Prostate gland (tissue), 2 donors: ENCODE measurements at places on chromosomes 13 and 19. TPM values are rescaled to one million over a fixed set of nuclear protein-coding genes. Genes with fewer than 3 reads are reported as not detected.

GRCh38 chr13:24050292-24050711 lies 110.2 kb upstream of the SPATA13 start:
- H3K27me3 ChIP-seq = no peaks in the 10 kb centered on the region
- peak; percentile 47 for DNase-seq
- H3K4me3 ChIP-seq = no peak overlapping the region
- H3K27ac ChIP-seq = no peak overlapping the region

DNA sequence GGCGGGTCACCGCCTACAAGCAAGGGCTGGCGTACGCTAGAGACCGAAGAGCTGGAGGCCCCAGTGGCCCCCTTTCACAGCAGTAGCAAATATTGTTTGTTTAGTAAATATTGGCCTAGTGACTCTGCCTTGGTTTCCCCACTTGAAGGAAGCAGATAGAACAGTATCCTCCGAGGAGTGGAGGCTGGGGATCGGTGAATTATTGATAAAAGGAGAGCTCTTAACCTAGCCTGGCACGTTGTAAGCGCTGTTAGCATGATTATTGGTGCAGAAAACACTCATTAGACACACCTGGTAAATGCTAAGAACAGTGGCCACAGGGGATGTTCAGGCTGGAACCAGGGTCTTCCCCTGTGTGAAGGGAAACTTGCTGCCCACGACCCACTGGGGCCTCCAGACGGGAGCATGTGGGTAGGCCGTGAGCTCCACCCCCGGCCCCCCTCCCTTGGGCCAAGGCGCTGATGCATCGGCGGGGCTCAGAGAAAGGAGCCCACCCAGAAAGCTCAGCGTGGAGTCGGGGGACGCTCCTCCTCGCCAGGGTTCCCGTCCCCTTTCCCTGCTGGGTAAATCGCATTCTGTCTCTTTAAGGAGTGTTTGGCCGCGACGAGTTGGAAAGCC lies 2.3 kb downstream of the IER2 start:
- H3K4me3 ChIP-seq = peak overlapping the region; percentile 83
- no peaks in the 10 kb centered on the region for H3K36me3 ChIP-seq

DNA sequence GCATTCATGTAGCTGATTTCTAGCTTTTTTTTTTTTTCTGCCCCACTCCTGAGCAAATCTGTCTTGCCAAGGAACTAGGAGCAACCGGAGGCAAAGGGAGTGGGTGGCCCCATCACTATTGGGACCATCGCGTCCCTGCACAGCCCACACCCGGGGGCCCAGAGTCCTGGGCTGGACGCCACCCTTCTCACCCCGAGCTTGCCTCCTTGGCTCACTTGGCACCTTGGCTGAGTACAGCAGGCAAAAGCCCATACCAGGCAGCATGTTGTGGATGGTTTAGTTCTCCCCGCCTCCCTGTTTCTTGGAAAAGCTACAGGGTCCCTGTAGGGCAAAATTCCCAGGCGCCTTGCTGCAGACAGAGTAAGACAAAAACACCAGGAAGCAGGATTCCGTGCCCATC lies 13.7 kb downstream of the SMIM24 start:
- H3K27ac ChIP-seq = peak overlapping the region; percentile 30
- no peaks in the 10 kb centered on the region for H3K4me1 ChIP-seq
- no peak for DNase-seq
- peaks cover 6% of the 10 kb centered on the region for H3K36me3 ChIP-seq
- no peak overlapping the region for H3K4me3 ChIP-seq
- H3K27me3 ChIP-seq = no peaks in the 10 kb centered on the region

GRCh38 chr13:108325863-108326262 lies 56.3 kb downstream of the TNFSF13B start:
- no peak overlapping the region for H3K4me3 ChIP-seq
- H3K27ac ChIP-seq = no peak overlapping the region
- H3K36me3 ChIP-seq = no peaks in the 10 kb centered on the region
- no peak for DNase-seq
- H3K4me1 ChIP-seq = no peaks in the 10 kb centered on the region
- no peaks in the 10 kb centered on the region for H3K27me3 ChIP-seq

DNA sequence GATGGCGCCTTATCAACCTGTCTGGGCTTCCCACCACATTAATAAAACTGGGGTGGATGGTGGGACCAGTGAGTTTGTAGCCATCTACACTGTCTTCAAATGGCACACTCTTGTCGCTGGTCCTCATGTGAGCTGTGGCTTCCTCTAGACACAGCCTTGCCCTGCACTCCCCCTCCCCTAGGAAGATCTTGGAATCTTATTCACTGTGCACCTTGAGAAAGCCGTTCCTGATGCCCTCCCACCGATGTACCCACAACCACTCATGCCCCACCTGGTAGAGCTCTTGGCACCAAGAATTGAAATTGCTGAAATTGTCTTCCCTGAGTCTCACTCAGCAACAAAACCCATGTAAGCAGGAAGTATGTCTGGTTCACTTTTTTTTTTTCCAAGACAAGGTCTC lies 146.0 kb downstream of the PTPRS start:
- H3K4me1 ChIP-seq = no peaks in the 10 kb centered on the region
- H3K27ac ChIP-seq = no peak overlapping the region
- DNase-seq = no peak
- H3K4me3 ChIP-seq = no peak overlapping the region
- no peaks in the 10 kb centered on the region for H3K36me3 ChIP-seq

DNA sequence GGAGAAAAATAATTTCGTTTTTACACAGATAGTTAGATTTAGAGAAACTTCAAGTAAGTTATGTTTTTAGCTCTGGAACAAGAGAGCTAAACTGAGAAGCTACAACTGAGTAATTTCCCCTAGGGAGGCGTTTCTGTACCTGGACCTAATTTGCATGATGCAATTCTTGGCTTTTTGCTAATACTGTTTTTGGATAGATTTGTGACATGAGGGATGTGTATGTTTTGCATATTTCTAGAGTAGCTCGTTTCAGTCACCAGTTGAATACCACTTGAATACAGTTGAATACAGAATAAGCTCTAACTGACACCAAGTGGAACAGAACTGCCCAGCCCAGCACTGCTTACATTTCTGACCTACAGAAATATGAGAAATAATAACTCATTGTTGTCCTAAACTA lies 1227.9 kb upstream of the SPRY2 start:
- H3K27ac ChIP-seq = no peak overlapping the region
- no peak overlapping the region for H3K4me3 ChIP-seq
- no peaks in the 10 kb centered on the region for H3K36me3 ChIP-seq
- DNase-seq = no peak
- no peaks in the 10 kb centered on the region for H3K27me3 ChIP-seq
- H3K4me1 ChIP-seq = no peaks in the 10 kb centered on the region

GRCh38 chr13:76116751-76117360 lies 480.7 kb downstream of the LMO7 start:
- no peak overlapping the region for H3K4me3 ChIP-seq
- no peaks in the 10 kb centered on the region for H3K27me3 ChIP-seq
- no peaks in the 10 kb centered on the region for H3K36me3 ChIP-seq
- no peak overlapping the region for H3K27ac ChIP-seq
- no peaks in the 10 kb centered on the region for H3K4me1 ChIP-seq

DNA sequence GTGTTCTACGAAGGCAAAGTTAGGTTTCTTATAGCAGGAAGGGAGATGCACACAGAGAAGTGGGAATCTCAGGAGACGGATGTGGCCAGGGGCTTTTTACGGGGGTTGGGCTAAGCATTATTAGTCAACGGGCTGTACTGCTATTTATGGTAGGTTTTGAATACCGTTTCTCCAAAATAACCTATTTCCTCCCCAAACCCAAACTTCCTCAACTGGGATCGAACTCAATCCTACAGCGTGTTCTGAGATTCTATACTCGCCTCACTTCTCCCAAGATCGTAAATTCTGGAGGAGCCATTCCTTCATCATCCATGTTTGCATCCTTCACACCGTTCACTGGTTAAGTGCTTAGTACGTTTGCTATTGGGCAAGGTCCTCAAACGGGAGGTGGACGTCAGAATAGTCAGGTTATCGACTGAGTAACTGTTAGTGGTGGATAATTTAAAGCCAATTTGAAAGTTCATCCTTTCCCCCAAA lies 1.2 kb upstream of the TRIM13 start:
- H3K4me3 ChIP-seq = peak overlapping the region; percentile 93
- no peaks in the 10 kb centered on the region for H3K27me3 ChIP-seq
- H3K36me3 ChIP-seq = no peaks in the 10 kb centered on the region

GRCh38 chr13:81726037-81726726 lies 1385.3 kb upstream of the SPRY2 start:
- H3K4me1 ChIP-seq = no peaks in the 10 kb centered on the region
- DNase-seq = peak; percentile 56

- no peak for DNase-seq
- H3K36me3 ChIP-seq = no peaks in the 10 kb centered on the region
- H3K4me3 ChIP-seq = no peak overlapping the region
- H3K4me1 ChIP-seq = no peaks in the 10 kb centered on the region
- H3K27me3 ChIP-seq = no peaks in the 10 kb centered on the region
- no peak overlapping the region for H3K27ac ChIP-seq
These were observed 1.7 kb upstream of the ADM5 start for GRCh38 chr19:49687566-49688316.

LILRA5 gene
- total RNA-seq = 1.2 TPM

C2CD4C gene
- total RNA-seq = 3.1 TPM

PLPPR3 gene
- 0.27 TPM for total RNA-seq

ZSWIM9 gene
- 4.1 TPM for total RNA-seq

ZNF443 gene
- 5.7 TPM for total RNA-seq

SIGLEC8 gene
- total RNA-seq = 1.0 TPM

ZNF607 gene
- 6.5 TPM for total RNA-seq
